DMS53 (cell line): ENCODE measurements at places on chromosomes 7 and 10.
A peak's percentile ranks its signal among the peaks of the same experiment; 100 is the strongest.

DNA sequence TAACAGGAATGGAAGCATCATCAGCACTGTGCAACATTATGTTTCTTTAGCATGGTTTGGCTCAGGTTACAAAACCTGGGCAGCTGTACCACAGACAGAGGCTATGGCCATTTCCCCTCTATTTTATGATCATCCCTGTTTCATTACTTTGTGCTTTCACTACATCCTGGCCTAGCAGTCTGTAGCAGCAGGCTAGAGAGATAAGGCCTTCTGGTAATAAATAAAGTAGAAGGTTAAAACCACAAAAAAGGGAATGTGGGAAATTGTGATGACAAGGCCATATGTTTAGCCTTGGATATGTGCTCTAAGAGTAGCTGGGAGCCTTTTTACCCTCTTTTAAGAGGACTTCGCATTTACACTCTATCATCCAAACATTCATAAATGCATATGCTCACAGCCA is 266.2 kb upstream of the PHF14 start:
- no peak for DNase-seq

DNA sequence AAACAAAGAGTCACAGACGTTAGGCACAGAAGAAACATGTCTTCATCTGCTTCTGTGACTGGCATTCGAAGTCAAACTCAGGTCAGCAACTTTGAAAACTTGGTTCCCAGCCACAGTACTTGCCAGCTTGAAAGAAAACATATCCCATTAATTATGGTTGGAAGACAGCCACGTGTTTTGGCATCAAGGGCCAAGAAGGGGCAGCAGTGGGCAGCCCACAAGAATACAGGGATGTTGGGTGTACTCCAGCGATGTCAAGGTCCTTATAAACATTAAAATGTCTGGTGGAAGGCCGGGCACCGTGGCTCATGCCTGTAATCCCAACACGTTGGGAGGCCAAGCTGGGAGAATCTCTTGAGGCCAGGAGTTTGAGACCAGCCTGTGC is 29.5 kb downstream of the JCAD start:
- DNase-seq, result no peak

DNA sequence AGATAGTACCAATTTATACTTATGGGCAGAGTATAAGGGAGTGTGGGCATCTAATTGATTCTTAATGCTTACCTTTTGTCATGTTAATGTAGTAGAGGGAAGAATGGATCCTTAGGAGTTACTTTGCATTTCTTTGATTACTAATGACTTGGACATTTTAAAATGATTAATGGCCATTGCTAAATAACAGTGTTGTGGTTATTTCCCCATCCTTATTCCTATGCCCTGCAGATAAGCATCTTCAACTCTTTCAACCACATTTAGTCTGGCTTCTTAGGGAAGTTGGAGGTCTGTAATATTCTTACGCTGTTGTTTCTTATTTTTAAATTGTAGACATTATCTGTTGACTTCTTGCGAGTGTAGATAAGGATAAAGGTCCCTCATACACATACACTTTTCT is 37.2 kb downstream of the KAT6B start:
- no peak for DNase-seq

DNA sequence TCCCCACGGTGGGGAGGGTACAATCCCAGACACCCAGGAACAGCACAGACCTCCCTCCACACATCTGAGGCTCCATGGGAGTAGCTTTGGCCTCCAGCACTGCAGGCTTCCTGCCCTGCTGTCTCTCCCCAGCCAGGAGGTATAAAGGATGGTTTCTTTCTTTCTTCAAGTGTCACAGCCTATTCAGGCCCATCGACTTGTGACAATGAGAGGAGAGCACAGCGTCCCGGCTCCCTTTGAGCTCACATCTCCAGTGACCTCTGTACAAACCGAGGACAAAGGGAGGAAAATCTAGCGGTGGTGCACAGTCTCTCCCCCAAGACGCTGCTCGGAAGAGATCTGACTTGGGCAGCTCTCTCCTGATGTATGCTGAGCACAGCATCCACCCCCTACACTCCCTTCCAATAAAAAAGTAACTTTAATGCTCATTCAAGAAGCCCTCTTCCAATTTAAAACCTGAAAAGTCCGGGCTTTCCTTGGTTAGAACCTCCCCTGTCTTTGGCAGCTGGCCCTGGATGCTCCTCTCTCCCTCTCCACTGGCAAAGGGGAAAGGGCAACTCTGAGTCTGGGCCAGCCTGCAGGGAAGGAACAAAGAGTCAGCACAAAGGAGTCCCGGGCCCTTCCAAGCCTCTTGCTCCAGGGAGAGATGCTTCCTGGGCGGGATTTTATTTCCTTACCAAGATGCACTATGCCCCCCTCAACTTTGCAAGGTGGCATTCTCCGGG is 18.0 kb downstream of the CHST15 start:
- DNase-seq, result no peak

GRCh38 chr7:64881461-64882287 is 21.4 kb upstream of the ZNF273 start:
- DNase-seq, result peak; percentile 38

DNA sequence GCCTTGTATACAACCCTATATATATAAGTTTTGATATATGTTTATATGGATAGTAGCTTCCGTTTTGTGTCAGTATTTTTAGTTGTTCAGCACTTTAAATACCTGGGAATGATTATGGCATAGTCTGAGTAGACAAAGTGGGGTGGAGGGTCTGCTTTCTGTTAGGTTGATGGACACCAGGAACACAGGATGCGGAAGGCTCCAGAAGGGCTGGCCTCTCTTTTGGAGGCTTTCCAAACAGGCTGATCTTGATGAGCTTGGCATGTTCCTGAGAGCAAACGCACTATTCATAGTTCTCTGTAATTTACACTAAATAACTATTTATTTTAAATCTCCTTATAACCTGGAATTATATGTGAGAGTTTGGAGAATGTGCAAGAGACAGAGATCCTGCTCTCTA is 12.7 kb downstream of the AKR1E2 start:
- no peak for DNase-seq

GRCh38 chr7:72437061-72437585 is 25.0 kb upstream of the CALN1 start:
- DNase-seq, result no peak

- DNase-seq, result no peak
Measured at GRCh38 chr7:124701955-124702354, 63.6 kb downstream of the GPR37 start.

GRCh38 chr7:29214056-29214455 is 19.5 kb downstream of the CHN2 start:
- DNase-seq, result peak; percentile 58

DNA sequence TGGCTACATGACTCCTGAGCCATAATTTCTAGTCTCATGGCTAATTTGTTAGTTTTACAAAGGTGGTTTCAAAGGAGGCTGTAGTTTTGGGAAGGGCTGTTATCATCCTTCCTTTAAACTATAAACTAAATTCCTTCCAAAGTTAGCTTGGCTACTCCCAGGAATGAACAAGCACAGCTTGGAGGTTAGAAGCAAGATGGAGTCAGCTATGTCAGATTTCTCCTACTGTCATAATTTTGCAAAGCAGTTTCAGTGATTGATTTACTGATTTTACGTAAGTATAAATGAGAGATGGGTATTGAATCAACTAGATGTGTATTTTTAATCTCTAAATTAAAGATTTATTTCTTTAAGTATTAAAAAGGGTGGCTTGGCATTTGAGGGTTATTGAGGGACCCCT is 79.9 kb downstream of the PHTF2 start:
- no peak for DNase-seq

- DNase-seq, result no peak
Measured at GRCh38 chr10:32295027-32295426, 51.9 kb downstream of the EPC1 start.

GRCh38 chr7:71772779-71773178 is 639.4 kb downstream of the CALN1 start:
- DNase-seq, result no peak

GRCh38 chr7:27784399-27785053 is 44.6 kb downstream of the TAX1BP1 start:
- peak; percentile 87 for DNase-seq

DNA sequence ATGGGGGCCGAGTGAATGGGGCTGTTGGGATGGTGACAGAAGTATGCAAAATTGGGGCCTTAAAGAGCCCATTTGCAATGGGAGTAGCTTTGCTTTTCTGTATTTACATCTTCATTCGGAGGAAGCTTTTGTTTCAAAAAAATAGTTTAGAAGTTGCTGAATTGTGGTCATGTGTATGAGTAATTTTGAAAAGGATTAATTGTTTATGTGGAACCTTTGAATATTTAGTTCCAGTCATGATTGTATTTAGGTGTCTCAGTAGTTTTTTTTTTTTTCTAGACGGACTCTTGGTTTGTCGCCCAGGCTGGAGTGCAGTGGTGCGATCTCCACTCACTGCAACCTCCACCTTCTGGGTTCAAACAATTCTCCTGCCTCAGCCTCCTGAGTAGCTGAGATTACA is 37.2 kb downstream of the RBM33 start:
- DNase-seq, result no peak

DNA sequence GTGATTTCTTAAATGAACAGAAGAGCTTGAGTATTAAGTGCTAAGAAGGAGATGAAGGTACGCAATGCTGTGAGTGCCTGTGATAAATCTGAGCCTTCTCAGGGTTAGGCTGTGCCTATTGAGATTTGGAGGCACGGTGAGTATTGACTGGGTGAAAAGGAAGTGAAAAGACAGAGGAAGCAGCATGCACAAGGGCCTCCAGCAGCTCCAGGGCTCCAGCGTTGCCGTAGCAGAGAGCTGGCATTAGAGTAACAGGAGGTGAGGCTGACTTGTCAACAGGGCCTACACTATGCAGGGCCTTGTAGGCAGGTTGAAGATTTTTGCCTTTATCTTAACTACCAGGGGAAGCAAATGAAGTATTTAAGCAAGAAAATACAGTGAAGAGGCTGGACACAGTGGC is 54.1 kb upstream of the PDCD4 start:
- DNase-seq, result no peak

DNA sequence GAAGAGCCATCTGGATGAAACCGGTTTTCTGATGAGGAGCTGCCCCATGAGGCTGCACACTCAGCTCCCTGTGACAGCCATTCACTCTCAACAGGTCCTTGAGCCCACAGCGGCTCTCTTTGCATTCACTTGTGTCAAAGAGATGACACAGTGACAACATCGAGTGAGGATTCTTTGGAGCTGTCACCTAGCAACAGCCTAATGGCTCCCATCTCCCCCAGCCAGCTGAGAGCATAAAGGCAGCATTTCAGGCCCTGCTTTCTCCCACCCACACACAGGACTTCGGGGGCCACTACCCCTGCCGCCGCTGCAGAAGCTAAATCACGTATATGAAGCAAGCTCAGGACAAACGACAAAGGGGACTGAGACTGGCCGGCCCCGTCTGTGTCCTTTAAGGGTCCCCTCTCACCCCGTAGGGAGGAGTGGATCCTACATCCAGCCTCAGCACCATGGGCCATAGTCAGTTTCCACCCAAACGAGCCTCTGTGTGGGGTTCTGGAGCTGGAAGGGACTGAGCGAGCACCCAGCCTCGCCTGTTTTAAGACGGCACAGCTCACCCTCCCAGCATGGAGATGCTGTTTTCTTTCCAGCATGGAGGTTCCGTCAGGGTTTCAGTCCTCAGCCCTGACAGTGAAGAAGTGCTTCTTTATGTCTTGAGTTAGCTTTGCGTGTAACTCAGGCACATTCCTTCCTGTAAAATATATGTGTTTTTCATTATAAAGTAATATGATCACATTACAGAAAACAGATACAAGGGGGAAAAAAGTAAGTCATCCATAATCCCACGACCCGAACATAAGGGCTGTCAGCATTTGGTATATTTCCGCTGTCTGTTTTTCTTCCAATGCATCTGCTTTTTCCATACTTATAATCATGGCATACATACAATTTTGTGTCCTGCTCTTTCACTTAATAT is 4.9 kb downstream of the CPA4 start:
- DNase-seq, result peak; percentile 80

- DNase-seq, result no peak
Measured at GRCh38 chr10:19049567-19049966, 966 bp downstream of the MALRD1 start.

- DNase-seq, result no peak
Measured at GRCh38 chr7:152520861-152521302, 85.1 kb upstream of the KMT2C start.

DNA sequence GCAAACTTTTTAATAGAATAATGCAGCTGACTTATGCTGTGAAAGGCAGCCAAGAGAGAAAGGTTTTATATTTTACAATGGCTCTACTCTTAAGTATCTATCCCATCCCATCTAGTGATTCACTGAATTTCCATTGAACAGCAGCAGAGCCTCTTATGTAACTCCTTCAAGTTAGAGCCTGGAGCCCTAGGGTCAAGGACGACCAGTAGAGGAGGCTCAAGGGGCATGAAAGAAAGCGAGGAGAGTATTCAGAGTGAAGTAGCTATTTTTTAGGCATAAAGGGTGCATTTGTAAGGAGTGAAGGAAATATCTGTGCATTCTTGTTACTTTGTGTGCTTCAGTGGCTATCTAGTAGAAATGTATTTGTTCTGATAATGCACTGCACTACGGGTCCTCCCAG is 180.2 kb upstream of the TPK1 start:
- DNase-seq, result peak; percentile 78

DNA sequence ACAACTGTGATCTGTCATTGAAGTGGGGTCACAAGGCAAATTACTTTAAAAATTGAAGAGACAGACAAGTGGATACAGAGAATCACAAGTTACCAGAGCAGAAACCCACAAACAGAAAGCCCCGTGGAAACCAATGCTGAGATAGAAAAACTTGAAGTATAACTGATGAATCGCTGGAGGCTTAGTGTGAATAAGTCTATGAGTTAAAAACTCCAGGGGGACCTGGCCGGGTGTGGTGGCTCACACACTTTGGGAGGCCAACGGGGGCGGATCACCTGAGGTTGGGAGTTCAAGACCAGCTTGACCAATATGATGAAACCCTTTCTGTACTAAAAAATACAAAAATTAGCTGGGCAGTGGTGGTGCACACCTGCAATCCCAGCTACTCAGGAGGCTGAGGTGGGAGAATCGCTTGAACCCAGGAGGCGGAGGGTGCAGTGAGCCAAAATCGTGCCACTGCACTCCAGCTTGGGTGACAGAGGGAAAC is 69.7 kb upstream of the ZNRF2 start:
- DNase-seq, result no peak
